ENCODE measurements at places on chromosomes 12 and 14.

DNA sequence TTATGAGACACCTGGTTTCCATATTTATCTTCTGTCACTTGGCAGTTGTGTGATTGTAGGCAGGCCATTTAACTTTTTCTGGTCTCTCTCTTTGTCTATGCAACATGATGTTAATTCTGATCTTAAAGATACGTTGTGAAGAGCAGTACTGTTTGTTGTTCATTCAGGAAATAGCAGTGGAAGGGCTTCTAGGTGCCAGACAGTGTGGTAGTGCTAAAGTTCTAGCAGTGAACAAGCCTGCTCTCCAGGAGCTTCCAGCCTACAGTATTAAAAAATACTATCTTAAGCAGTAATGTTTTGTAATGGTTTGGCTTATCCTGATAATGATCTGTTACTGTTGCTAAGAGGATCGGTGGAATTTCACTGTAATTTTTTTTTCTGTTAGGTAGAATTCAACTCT is 15.2 kb downstream of the NAA30 start:
- DNase-seq: no peak

GRCh38 chr12:32252199-32253073 is 145.8 kb downstream of the BICD1 start:
- no peak for DNase-seq

DNA sequence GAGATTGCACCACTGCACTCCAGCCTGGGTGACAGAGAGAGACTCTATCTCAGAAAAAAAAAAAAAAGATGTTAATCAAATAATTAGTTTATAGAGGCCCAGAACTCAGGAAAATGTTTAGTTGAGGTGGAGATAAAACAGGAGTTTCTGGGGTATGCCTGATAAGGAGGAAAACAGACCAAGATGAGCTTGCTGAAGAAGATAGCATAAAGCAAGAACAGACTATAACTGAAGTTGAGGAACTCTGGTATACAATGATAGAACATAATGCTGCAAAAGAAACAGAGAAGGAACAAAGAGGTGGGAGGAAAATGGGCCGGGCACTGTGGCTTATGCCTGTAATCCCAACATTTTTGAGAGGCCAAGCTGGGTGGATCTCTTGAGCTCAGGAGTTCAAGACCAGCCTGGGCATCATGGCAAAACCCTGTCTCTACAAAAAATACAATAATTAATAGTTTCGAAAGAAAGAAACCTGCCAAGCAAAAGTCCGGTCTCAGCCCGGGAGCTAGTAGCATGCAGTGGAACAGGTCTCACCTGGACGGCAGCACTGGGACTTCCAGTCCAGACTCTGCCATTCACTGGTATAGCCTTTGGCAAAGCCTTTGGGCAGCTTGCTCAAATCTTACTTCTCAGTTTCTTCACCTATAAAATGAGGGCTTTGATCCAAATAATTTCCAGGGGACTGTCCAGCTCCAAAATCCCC is 25.4 kb downstream of the SLC35E3 start:
- no peak for DNase-seq

- DNase-seq: no peak
These were observed 850.3 kb downstream of the GALC start for GRCh38 chr14:87142551-87143211.

- DNase-seq: no peak
These were observed 26.9 kb upstream of the PTGDR start for GRCh38 chr14:52240623-52241022.

DNA sequence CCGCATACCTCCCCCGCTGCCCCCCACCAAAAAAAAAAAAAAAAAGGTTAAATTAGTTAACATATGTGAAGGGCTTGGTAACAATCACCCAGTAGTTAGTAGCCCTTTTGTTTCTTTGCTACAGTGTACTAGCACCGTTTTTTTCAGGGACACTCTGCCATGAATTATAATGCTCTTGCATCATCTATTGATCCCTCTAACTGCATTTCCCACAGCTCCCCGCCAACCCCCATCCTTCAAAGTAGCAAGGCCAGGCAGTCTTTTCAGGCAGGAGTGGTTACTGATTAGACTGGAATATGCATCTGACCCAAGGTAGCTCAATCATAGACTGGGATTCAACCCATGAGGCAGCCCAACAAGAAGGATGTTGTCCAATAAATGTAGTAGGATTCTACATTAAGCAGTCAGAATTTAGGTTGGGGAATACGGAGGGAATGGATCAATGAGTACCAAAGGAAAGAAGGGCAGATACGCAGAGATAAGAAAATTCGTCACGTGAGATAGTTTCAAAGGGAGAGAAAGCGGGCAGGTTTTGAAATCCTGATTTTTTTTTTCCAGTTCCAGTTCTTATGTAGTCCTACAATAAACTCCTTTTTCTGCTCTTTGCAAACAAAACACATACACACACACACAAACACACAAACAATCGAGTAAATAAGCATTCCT is 39.8 kb upstream of the CRACR2A start:
- no peak for DNase-seq

GRCh38 chr14:42729681-42730080 is 1123.0 kb downstream of the LRFN5 start:
- no peak for DNase-seq

GRCh38 chr14:97270308-97270707 is 473.1 kb downstream of the VRK1 start:
- no peak for DNase-seq

GRCh38 chr12:55874443-55874842 is 31.7 kb upstream of the MMP19 start:
- no peak for DNase-seq

GRCh38 chr12:57549909-57550640 is at the start of gene KIF5A:
Gene KIF5A (plus strand): TSS chr12:57550044. CDS start chr12:57550272, 228 bp downstream.
- DNase-seq: peak; percentile 34

- DNase-seq: no peak
These were observed 49.2 kb upstream of the PPP1R12A start for GRCh38 chr12:79983986-79984620.

GRCh38 chr14:95712398-95712797 is 1.5 kb downstream of the TCL1A start:
- DNase-seq: no peak

DNA sequence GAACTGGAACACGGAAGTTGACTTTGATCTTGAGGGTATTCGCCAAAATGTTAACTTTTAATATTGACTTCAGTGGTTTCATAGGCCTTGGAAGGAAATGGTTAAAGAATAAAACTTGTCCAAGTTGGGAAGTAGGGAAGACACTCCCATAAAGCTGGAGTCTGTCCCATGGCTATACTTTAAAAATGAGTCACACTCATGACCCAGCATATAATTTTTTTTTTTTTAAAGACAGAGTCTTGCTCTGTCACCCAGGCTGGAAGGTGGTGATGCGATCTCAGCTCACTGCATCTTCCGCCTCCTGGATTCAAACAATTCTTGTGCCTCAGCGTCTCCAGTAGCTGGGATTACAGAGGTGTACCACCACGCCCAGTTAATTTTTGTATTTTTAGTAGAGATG is 19.6 kb downstream of the TMPRSS12 start:
- DNase-seq: no peak

DNA sequence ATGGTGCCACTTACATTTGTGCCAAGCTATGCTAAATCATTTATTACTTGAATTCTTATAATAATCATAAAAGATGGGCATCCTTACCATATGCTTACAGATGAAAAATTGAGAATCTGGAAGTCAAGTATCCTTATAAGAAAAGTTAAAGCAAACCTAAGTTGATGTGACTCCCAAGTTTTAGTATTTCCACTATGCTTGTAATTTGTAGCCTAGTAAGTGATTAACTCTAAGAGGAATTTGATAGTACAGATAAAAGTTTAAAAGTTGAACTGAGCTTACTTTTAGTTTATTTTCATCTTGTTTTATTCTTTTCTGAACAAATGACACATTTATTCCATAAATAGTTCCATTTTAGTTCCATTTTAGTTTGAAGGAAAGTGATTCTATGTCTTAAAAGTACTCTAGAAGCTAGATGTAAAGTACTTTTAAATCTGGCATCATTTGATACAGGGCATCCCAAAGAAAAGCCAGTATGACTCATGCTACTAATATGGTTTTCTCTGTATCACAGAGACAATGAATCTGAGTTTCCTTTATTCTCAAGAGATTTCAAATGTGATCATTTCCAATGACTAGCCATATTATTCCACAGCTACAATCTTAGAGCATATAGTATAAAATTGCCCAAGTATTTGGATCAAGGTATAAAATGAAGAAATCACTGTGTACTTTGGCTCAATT is 596.0 kb downstream of the SLC16A7 start:
- no peak for DNase-seq

DNA sequence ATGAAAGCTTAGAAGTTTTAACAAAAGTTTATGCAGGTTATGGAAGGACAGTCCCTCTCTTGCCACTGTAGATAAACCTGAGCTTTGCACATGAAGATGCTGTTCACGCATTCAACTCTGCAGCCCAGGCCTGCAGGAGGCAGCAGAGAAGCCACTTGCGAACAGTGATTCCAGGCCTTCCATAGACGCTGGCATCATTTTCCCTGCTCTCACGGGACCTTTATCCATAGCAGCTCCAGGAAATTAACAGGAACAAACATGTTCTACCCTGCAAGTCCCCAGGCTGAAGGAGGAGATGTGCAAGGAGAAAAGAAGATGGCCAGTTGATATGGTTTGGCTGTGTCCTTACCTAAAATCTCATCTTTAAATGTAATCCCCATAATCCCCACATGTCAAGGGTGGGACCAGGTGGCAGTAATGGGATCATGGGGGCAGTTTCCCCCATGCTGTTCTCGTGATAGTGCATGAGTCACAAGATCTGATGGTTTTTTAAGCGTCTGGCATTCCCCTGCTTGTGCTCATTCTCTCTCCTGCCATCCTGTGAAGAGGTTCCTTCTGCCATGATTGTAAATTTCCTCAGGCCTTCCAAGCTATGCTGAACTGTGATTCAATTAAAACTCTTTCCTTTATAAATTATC is 2.0 kb downstream of the ERP27 start:
- no peak for DNase-seq

GRCh38 chr12:26298785-26299621 is 103.6 kb downstream of the SSPN start:
- DNase-seq: no peak

- no peak for DNase-seq
These were observed 16.3 kb downstream of the CYP46A1 start for GRCh38 chr14:99700379-99700778.

- DNase-seq: no peak
These were observed 25.1 kb upstream of the GPHB5 start for GRCh38 chr14:63343878-63344277.

GRCh38 chr12:43337571-43338444 is 214.2 kb downstream of the ADAMTS20 start:
- DNase-seq: no peak

GRCh38 chr12:125330645-125331341 is 265.6 kb downstream of the AACS start:
- peak; percentile 44 for DNase-seq

GRCh38 chr14:101709533-101709881 is 52.0 kb upstream of the PPP2R5C start:
- DNase-seq: no peak

DNA sequence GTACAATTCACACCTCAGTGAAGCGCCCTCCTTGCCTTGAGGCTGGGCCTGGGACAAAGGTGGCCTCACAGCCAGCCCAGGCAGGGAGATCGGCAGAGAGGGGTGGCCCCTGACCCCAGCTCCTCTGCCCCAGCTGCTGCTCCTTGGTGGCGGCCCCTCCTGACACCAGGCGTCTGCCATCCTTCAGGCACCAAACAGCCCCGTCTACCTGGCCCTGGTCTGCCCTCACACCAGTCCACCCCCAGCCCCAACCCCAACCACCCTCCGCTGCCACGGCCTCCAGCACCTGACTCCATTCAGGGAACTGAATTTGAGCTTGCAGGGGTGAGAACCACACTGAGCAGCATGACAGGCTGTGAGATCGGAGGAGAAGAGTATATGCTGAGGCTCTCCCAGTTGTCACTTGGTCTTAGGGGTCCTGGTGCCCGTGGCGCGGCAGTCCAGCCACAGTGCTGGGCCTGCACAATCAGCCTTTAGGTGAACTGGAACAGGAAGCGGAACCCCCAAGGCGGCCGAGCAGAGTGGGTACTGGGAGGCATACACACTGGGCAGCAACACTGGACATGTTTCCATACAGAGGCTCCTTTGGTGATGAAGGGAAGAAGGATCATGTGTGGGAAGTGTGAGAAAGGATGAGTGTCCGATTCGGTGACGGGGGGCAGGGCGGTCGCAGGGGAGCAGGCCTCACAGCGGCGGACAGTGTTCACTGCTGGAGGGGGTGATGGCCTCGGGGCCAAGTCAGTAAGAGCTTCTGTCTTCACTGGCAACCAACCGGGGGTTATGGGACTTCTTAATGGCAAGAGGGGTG is 18.7 kb downstream of the ZFYVE21 start:
- no peak for DNase-seq

- no peak for DNase-seq
These were observed 8.2 kb downstream of the HIF1A start for GRCh38 chr14:61703342-61704129.

GRCh38 chr12:4227046-4227445 is 46.5 kb upstream of the CCND2 start:
- no peak for DNase-seq

- no peak for DNase-seq
These were observed 6.5 kb downstream of the MAPK1IP1L start for GRCh38 chr14:55057919-55058318.

DNA sequence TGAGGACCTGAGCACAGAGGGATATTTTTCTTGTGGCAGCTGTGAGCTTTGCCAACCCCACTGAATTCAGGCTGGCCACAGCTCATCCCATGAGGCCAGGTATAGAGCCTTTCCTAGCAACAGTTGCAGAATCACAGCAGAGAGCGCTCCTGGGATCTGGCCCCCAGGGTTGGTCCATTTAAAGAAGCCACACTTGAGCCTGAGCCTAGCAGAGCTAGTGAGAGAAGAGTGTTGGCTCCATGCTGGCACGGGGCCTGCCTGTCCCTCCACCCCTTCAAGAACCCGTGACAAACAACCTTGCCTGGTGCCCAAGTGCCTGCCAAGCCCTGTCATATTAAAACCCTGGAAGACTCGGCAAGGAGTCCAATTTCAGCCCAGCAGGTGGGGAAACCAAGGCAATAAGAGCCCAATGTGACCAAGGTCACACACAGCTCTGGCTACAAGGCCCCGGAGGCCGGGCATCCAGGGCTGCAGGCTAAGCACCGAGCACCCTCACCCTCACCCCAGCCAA is 91.6 kb downstream of the LRRC74A start:
- DNase-seq: no peak

- no peak for DNase-seq
These were observed 30.2 kb downstream of the RFLNA start for GRCh38 chr12:124324803-124325705.

- no peak for DNase-seq
These were observed 72.8 kb downstream of the C12orf42 start for GRCh38 chr12:103422746-103423515.

DNA sequence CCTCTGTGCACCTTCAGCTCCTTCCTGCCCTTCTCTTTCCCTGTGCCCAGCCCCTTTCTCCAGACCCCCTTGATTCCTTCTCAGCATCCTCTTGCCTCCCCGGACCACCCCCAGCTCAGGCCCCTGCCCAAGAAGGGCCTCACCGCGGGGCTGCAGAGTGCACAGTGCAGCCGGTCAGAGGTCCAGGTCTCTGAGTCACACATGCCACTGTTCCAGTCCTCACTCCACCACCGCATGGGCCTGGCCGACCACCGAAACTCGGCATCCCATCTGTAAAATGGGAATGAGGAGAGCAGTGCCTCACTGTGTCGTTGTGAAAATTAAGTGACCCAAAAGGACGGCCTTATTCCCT is 13.3 kb downstream of the BDKRB1 start:
- DNase-seq: no peak

- no peak for DNase-seq
These were observed 32.2 kb downstream of the AACS start for GRCh38 chr12:125097427-125097826.
